ENCODE measurements at places on chromosomes 2 and 18.

- no peak for DNase-seq
These were observed 123.7 kb upstream of the SATB2 start for GRCh38 chr2:199581408-199581807.

GRCh38 chr18:3605486-3605952 is 155.5 kb downstream of the TGIF1 start:
- no peak for DNase-seq

DNA sequence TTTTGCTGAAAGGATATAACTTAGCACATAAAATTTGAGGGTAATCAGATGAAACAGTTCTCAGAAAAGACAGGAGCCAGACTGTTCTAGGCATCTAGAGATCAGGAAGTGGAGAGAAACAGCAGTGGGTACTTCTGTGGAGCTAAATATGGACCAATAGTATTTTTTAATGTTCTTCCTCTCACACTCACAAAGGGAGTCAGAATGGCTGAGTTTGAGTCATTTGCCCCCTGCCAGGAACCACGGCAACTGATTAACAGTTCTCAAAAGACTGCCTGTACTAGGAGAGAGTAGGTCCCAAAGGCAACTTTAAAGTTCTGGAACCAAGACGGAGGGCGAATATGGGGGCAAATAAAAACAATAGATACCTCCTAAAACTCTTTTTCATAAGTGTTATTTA is 107.5 kb downstream of the GULP1 start:
- no peak for DNase-seq

DNA sequence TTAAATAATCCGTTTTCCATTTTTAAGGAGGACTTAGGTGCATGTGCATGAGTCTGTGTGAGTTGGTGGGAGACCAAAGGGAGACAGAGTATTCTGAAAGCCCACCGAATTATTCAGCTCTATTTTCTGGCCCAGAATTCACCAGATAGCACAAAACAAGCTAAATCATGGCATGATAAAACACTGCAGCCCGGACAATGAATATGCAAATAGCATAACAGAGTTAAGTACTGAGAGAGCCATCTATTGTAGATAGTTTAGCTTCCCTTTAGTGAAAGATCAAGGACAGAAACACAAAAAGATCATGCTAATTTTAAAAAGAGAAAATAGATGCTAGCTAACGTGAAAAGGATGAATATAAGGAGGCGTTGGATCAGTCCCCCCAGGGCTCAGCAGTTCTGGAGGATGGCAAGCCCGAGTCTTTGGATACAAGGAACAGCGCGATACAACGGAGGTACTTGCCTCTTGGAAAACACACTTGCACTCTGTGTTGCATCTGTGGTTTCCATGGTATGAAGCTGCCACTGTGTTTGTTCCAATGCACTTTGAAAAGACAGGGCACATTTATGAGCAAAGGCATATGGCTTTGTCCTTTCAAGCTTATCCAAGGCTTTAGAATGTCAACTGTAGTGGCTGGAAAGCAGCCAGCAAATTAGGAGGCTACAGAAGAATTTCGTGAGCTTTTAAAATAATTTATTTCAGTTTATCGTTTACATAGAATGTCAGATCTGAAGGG is 119.9 kb downstream of the LYPD1 start:
- DNase-seq: no peak

GRCh38 chr2:236871500-236872001 is 214.1 kb upstream of the COPS8 start:
- no peak for DNase-seq

GRCh38 chr2:224659714-224660113 is 56.5 kb downstream of the CCDC195 start:
- DNase-seq: no peak

DNA sequence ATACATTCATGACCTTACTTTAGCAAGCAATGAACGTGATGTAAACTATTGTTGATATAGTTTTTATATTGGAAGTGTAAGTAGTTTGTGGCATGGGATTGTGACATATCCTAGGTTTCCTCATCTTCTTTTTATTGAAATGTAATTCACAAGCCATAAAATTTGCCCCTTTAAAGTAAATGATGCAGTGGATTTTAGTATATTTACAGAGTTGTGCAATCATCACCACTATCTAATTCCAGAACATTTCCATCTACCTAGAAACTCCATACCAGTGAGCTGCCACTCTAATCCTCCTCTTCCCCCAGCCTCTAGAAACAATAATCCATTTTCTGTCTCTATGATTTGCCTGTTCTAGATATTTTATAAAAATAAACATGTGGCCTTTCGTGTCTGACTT is 10.7 kb upstream of the CASP10 start:
- no peak for DNase-seq
